ENCODE measurements at places on chromosomes 5 and 9.

DNA sequence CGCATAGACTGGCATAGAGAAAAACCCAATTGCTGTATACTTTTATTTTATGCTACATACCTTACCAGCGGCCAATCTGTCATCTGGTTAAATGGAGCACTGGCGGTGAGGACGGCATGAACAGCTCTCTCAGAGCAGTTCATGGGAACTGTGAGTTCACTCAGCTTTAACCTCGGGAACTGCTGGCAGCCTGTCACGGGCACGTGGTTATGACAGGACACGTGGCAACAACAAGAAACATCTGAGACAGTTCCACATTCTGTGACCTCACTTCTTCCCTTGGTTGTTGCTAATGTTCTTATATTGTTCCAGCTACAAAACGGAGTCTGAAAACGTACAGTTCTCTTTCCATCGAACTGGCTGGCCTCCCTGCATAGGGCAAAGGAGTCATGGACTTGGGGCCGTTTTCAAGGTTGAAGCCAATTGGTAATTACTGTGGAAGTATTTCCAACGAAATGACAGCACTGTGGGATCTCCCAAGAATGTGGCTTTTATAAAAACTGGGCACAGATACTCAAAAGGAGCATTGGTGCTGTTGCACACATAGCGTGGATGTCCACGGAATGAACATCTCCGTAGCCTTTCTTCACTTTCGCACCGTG lies 246.3 kb upstream of the DAP start:
- no peak for DNase-seq

DNA sequence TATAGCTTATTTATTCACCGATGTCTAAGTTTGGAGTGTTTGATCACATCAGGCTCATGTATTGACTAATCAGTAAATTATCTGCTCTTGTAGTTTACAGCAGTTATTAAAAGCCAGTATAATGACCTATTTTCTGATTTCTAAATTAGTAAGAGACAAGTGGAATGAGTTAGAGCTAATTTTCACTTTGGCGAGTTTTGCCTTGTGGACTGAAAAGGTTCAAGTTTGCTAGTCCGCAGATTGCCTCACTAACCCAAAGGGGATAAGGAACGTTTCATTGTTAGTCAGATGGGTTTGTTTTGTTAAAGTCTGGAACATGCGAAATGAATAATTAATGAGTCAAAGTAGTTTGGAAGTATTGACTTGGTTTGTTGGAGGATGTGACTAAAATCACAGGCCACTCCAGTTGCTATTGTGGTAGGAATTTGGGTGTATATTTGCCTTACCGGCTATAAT lies 40.1 kb downstream of the SMARCA2 start:
- DNase-seq: no peak

- no peak for DNase-seq
These were observed 44.0 kb upstream of the CTNNA1 start for GRCh38 chr5:138709202-138709601.

DNA sequence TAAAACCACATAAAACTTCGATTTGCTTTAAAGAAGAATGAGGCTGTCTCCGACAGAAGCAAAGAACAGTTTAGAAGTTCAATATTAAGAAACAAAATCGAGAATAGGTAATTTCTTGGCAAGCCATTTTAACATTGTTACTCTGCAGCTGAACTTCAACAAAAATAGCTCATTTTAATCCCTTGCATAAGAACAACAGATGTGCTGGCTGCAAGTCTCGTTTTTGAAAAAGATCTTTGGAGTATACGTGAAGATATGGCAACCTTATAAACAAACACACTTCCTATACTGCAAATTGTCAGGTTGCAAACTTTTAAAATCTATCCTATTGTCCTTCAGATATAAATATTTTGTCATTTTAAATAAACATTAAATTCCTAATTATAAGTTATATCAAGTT lies 71.5 kb downstream of the FBN2 start:
- no peak for DNase-seq

DNA sequence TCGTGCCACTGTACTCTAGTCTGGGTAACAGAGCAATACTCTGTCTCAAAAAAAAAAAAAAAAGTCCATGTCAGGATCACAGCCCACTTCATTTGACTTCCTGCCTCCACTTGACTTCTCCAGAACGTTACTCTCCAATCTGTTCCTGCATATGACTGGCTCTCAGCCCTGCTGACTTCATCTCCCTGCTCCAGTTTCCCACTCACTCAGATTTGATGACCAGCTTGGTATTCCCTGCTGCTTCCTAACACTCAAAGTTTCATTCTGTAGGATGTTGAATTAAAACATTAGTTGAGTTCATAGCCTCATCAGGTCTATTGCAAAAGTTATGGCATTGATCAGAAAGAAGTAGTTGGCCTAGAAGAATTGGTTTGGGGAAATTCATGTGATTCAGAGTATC lies 52.3 kb downstream of the UGCG start:
- DNase-seq: no peak

- no peak for DNase-seq
These were observed 30.6 kb upstream of the SLCO6A1 start for GRCh38 chr5:102529447-102529846.

DNA sequence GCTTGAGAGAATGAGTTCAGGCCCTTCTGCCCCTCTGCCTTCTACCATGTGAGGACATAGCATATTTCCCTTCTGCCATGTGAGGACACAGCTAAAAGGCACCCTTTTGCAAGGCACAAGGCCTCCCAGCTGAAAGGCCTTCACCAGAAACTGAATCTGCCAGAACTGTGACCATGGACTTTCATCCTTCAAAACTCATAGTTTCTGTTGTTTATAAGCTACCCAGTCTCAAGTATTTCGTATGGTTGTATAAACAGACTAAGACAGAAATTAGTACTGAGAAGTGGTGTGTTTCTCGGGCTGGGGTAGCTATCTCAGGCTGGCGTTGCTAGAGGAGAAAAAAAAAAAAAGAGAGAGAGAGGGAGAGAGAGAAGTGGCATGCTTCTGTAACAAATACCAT lies 368.6 kb downstream of the DMRTA1 start:
- no peak for DNase-seq

DNA sequence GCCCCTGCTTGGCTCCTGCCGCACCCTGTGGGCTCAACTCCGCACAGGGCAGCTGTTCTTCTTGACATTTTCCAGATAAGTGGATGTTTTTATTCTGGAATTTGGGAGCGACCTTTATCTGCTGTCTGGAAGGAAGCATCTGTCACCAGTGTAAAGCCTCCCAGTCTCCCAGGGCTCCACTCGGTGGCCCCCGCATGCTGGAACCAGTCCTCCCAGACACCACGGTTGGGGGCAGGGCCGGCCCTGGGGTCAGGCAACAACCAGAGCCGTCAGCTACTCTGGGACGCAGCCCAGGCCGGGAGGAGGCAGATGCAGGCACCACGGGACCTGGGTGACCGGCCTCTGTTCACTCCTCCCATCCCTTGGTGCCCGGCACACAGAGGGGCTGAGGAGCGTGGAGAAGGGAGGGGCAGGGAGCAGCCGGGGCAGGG lies 92.8 kb upstream of the ADAMTS2 start:
- DNase-seq: no peak

Data from left hindlimb (tissue), 1 donor.